ENCODE measurements at places on chromosomes 12 and 14.

DNA sequence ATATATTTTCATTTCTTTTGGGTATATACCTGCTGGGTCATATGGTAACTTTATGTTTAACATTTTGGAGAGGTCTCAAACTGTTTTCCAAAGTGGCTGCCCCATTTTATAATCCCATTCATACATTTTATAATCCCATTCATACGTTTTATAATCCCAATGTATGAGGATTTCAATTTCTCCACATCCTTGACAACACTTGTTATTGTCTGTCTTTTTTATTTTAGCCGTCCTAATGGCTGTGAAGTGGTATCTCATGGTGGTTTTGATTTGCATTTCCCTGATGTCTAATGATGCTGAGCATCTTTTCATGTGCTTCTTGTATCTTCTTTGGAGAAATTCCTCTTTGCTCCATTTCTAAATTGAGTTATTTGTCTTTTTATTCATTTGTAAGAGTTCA is 6.7 kb upstream of the CFL2 start:
- DNase-seq: no peak

GRCh38 chr14:106044949-106045596 is 518.7 kb downstream of the TMEM121 start:
- no peak for DNase-seq

GRCh38 chr14:62691647-62692489 is 353.4 kb downstream of the KCNH5 start:
- DNase-seq: no peak

DNA sequence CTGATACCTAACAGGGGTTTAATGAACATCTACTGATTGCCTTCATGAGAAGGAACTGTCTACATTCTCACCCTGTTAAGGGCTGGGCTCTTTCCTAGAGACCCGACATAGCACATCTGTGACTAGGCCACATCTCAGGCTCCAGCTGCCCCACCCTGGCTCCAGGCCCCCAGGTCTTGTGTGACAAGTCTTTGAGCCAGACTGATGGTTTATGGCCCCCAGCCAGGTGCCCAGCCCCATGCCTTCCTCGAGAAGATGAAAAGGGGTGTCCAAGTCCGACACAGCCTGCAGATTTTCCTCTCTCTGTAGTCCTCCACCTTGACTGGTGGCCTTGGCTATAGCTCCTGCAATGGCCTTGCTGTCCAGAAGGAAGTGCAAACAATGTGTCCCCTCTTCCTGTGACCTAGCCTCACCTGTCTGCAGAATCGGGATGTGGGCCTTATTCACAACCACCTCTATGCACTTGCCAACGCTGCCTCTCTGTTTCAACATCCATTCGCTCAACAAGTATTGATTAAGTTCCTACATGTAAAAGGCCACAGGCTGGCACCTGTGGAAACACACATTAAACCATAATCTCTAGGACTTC is 4.2 kb downstream of the ACTN1 start:
- DNase-seq: no peak
